ENCODE measurements at places on chromosomes 5 and 9.

DNA sequence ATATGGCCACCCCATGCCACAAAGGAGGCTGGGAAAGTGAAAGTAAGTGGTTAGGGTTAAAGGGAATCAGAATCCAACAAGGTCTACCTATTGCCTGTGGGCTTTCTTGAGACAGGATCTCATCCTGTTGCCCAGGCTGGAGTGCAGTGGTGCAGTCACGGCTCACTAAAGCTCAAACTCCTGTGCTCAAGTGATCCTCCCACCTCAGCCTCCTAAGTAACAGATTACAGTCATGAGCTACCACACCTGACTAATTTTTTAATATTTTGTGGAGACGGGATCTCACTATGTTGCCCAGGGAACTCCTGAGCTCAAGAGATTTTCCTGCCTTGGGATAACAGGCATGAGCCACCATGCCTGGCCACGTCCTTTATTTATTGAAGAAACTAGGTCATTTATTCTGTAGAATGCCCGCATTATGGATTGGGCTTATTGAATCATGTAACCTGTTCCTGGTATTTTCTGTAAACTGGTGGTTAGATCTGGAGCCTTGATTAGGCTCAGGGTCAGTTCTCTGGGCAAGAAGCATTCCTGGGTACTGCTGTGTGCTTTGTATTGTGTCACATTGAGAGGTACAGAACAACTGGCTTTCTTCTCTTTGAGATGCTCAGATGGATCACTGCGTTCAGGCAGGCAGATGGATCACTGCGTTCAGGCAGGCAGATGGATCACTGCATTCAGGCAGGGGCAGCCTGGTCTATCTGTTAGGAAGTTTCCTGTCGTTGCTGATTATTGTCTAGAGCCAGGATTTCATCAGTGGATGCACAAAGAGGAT, 41.6 kb downstream of the ERGIC1 start:
- DNase-seq: no peak

DNA sequence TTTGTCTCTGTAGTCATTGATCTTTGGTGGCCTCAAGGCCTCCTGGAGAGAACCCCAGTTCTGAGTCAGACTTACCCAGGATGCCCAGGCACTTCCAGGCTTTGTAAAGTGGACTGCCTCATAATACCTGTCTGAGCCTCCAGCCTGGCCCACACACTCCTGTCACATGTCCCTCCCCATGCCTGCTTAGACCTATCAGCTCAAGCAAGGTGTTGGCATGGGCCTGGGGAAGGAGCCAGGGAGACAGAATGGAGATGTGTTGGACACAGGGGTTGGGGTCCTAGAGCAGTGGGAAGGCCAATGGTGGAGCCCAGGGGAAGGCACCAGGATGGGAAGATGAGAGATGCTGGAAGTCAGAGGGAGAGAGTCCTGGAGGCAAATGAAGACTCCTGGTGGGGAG, 136.2 kb downstream of the CFAP90 start:
- no peak for DNase-seq

- DNase-seq: no peak
Measured at GRCh38 chr9:98199388-98200033, 7.1 kb upstream of the CORO2A start.

DNA sequence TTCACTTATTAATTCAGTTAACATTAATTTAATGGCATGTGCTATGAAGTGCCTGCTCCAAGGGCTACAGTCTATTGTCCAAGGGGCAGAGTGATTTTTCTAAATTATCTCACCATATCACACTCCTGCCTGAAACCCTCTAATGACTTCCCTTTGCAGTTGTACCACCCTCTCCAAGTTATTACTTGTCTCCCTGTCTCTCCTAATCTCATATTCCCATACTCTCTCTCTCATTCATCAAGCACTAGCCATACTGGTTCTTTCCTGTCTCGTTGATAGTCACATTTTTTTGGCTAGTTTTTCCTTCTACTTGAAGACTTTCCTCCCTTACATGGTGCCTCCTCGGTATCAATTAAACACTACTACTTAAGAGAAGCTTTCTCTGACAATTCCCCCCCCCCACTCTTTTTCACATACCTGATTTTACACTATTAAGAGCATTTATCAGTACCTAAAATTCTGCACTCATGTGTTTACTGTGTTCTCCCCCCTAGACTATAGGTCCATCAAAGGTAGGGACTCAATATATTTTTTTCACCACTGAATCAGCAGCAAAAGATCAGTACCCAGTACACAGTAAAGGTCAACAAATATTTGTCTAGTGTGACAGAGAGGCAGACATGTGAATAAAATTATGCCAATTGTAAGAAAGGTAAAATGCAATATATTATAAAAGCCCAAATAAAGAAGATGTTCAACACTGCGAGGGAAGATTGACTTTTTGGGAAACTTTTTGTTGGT, 19.0 kb downstream of the RICTOR start:
- no peak for DNase-seq

DNA sequence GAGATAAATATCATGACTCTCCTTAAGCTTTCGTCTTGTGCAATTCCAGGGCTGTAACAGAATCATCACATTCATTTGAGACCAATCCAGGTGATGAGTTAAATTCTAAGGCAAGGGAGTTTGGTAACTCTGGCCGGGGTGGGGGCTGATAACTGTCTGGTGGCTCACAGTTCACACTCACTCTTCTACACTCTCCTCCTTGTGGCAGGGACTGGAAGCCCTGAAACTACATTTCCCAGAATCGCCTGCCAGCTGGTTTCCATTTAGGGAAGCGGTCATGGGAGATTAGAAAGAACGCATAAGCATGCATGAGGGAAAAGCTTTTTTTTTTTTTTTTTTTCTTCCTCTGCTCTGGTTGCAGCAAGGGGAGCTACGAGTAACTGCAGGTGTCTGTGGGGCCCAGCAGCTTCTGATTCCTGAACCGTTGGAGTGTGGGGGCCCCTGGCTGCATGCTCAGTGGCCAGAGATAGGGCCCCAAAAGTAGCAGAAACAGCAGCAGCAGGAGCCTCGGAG, 154.8 kb upstream of the TBC1D2 start:
- DNase-seq: no peak

DNA sequence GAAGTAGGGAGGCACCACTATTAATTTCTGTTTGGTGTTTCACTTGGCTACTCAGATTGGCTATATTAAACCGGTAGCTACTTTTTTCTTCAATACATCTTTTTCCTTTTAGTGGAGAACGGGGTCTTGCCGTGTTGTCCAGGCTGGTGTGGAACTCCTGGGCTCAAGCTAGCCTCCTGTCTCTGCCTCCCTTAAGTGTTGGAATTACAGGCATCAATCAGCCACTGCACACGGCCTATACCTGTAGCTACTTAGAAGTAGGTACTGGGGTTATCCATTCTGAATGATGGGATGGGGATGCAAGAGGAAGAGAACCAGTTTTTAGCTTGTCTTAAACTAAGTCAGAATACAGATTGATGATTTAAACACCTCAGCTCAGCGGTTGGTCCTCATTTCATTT, 1.7 kb downstream of the UBE2D2 start:
- no peak for DNase-seq

GRCh38 chr5:65482736-65483545, 1.2 kb upstream of the ADAMTS6 start:
- no peak for DNase-seq

GRCh38 chr5:73606206-73606753, 19.7 kb upstream of the ARHGEF28 start:
- DNase-seq: no peak

DNA sequence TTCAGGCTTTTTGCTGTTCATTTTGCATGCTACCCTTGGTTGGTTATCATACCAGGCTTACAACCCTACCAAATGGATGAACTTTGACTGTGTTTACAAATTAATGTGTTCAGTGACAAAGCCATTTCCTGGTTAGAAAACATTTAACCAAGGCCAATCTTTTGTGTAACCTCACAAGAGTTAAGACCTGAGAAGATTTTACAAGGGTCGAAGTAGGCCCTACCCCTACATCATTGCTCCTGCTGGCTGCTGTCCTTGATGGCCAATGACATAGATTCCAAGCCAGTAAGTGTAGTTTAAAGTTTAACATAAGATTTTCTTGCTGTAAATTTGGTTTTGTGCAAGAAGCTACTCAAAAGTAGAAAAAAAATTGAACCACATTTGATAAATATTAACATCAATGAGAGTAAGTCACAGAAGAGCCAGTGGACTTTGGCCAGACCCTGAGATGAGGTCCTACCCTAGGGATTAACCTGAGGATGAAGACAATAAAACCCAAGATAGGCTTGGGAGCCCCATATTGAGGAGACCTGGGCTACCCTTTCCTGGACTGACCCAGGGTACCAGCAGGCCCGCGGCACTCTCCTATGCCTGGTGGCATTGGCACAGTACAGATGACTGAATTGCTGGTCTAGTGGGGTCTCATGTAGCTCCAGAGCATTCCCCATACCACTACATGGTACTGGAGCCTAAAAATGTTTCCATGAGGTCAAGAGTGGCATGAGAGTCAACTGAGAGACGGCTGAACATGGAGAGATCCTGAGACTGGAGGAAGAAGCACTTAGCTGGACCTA, 8.3 kb downstream of the C1QTNF3 start:
- DNase-seq: no peak

DNA sequence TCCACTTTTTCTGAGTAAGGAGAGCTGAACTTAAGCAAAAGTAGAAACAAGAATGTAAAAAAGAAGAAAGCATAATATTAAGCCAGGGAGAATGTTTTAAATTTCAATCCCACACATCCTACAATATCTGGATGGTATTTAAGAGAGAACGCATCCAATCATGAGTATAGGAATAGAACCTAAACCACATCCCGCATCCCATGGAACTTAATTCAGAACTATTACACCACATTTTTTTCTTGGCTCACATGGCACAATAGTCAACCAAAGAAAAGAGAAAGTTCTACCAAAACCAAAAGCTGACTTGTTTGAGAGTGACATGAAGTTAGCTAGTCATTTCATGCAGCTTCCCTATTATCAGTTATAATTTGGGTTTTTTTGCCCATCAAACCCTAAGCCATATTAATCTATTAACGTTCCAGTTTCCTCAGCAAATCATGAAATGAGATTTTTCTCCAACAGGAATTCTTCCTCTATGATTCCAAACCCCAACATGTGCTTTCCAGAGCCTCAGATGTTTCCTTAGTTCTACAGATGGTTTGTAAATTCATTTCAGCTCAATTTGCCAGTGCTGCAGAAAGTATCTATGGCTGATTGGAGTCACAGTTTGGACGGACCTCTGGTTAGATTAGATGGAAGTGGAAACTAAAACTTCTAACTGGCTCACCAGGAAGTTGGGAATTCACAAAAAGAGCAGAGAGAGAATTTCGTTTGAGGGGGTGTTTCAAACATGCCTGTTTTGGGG, 22.5 kb downstream of the ADAMTSL1 start:
- no peak for DNase-seq

DNA sequence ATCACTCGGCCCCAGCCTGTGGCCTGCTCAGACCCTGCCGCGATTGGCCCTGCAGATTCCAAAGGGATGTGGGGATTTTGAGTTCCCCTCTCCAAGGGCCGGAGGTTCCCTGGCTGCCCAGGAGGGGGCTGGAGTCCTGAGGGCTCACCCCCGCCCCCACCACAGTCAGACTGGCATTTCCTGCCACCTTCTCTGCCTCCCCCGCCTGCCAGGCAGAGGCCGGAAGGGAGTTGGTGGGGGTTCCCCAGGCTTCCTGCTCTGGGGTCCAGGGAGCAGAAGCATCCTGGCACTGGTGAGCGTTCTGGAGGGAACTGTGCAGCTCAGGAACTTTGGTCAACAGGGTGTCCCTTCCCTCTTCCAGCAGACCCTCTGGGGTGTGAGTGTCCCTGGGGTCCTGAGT, 70.6 kb downstream of the RXRA start:
- no peak for DNase-seq

- DNase-seq: no peak
Measured at GRCh38 chr5:51652980-51653379, 269.7 kb downstream of the ISL1 start.

GRCh38 chr5:180135128-180135955, 63.8 kb upstream of the RNF130 start:
- peak; percentile 32 for DNase-seq

DNA sequence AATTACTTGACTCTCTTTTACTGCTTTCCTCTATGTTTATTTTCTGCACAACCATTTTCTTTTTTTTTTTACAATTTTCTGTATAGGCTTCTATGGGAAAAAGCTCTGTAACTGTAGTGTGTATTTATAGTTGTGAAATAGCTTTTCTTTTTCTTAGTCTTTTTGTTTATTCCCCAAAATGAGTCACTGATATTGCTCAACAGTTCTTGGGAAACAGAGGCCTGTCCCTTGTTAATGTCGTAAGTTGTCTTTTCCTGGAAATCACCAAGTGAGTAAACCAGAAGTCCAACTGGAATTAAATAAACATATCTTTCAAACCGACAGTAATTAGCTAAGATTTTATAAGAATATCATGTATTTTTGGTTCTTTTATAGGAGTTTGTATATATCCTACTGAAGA, 325.1 kb upstream of the PRR16 start:
- no peak for DNase-seq

DNA sequence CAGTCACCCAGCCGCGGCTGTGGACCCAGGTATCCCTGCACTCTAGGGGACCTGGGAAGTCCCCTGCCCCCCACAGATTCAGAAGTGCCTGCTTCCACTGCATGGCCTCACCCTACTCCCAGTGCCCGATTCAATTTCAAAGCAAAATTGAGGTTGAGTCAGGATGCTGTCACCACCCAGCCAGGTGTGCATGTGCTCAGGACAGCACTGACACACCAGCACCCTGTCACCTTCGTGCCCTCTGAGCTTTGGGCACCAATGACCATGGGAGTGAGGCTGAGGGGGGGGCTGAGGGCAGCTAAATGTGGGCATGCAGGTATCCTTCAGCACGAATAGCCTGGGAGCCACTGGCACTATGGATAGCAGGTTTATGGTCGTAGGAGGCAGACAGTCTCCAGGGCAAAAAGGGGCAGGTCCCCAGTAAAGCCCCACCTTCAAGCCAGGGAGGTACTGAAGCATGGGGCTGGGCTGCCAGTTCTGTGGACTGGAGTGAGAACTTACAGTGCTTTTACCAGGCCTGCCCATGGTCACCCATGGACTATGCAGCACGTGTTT, 1151.6 kb upstream of the CDH6 start:
- DNase-seq: no peak

GRCh38 chr9:134659688-134660131, 18.1 kb downstream of the COL5A1 start:
- DNase-seq: no peak

DNA sequence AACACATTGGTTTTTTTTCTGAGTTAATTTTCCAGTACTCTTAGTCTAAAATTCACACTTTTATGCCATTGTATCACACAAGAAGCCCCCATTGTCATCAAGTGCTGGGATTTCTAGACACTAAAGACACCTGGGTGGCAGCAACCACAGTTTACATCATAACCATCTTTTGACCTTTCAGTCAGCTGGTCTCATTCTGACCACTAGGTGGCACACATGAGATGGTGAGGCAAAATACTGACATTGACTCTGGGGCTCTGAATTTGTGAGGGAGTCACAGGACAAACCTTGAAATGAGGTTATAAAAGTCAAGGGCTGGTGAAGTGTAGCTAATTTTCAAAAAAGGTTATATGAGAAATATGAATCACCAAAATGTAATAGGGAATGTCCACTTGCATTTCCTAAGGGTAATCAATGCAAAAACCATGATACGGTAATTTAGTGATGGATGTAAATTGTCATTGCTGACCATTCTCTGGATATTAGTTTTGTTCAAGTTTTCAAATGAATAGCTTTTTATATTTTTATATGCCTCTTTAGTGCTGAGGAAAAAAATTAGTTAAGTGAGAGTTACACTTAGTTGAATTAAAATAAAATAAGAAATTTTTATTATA, 229.4 kb downstream of the DMAC1 start:
- DNase-seq: peak; percentile 50

Measured in left lobe of liver (tissue), 2 donors.